Osteocyte (in vitro differentiated cells): ENCODE measurements at places on chromosomes 1 and 21. TPM values are rescaled to one million over a fixed set of nuclear protein-coding genes. Genes with fewer than 3 reads are reported as not detected.

- DNase-seq: no peak
Measured at GRCh38 chr1:81446000-81446669, 354.6 kb upstream of the ADGRL2 start.

DNA sequence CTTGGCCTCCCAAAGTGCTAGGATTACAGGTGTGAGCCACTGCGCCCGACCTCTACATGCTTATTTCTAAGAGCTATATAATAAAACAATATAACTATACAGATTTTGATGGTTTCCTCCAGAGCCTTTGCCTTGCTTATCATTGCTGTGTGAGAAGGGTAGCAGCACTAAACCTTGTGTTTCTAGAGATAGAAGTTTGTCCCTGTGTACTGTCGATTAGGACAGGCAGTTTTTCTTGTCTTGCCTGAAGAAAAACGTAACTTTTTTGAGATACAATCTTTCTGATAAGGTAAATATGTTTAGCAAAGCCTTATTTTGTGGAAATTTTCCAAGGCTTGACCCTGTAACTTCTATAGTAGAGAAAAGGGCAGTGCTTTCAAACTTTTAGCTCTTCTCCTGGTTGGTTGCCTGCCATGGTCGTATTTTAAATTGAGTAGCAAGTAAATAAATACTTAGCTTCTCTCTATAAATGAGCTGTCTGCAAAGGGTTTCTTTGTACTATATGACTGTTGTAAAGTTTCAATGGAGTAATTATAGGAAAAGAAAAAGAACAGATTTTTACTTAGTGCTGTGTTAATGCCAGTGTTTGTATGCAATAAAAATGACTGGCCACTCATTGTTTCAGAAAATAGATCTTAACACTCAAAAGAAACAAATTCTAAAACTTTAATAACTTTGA, 86.4 kb upstream of the CACYBP start:
- no peak for DNase-seq

GRCh38 chr1:230858236-230858820, 10.0 kb downstream of the C1orf198 start:
- DNase-seq: no peak

DNA sequence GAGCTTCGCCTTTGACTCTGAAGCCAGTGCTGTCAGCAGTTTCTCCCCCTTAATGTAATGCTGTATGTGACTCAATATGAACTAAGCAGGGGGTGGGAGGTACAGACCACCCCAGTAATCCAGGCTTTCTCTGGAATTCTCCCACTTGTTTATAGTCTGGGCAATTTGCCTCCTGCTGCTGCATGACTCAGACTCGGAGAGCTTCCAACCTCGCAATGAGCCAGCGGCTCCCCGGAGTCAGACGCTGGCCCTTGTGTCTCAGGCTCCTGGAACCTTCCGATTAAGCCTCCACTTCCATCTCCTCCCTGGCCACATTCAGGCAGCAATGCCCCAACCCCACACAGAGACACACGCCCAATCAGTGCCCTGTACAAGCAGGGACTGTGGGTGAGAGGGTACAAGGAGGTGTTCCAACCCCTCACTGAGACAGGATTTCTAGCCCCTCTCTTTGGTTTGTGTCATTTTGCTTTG, 471.7 kb upstream of the VAMP3 start:
- peak; percentile 89 for DNase-seq

- no peak for DNase-seq
Measured at GRCh38 chr1:230185076-230186001, 118.3 kb downstream of the GALNT2 start.

DNA sequence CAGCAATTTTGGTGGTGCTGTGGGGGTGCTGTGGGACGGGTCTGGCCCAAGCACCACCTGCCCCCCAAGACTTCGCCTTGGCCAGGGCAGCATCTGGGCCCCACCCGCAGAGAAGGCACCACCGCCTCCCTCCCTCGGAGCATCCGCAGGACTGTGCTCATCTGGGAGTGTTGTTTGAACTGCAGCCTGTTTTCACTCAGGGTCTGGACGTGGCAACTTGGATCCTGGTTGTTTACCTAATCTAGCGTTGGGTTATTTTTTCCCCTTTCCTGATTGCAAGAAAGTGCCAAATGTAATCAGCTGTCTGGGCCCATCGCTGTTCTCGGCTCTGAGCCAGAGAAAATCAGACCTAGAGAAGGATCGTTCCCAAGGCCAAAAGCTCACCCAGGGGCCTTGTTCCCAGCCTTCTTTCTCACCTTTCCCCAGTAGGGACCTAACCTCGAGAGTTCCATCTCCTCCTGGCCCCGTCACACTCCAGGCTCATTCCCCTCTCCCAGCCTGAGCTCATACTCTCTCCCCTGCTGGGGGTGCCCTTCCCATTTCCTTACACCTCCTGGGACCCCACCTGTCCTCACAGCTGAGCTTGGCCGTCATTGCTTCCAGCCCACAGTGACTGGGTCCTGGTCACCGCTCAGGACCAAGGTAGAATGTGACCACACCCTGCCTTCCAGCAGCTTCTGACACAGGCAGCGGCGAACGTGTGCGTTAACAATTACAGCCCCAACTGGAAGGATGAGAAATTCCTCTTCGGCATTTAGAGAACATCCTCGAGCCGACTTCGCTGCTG, 72.0 kb upstream of the FAM20B start:
- no peak for DNase-seq

- DNase-seq: peak; percentile 89
Measured at GRCh38 chr1:167687919-167688519, 33.8 kb upstream of the MPZL1 start.

DNA sequence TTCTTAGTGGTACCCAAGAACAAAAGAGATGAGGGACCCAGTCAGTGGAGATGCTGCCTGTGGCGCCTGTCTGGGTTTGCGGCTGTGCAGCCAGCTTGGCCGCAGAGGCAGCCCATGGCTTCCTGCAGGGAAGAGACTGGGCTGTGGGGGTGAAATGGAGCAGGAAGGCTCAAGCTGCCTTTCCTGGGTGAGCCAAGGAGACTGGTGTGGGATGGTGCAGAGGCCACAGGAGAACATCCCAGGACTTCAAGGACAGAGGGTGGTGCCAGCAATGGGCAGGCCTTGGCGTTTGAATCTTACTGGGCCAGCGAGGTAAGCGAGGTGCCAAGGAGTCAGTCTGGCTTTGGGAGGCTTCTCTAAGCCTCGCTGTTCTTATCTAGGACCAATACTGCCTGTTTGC, 26.4 kb downstream of the KCNA10 start:
- no peak for DNase-seq

The AK5 gene
- 31.5 and 38.1 TPM in 2 replicates for total RNA-seq

The RGS1 gene
- total RNA-seq: not detected in 2 replicates

The NHLH1 gene
- total RNA-seq: 0.16 and 0.31 TPM in 2 replicates

The SCAMP3 gene
- 73.7 and 74.6 TPM in 2 replicates for total RNA-seq
